ENCODE measurements at places on chromosomes 7 and 10.

- DNase-seq = no peak
Observed at GRCh38 chr7:106216923-106217542, 67.8 kb downstream of the NAMPT start.

DNA sequence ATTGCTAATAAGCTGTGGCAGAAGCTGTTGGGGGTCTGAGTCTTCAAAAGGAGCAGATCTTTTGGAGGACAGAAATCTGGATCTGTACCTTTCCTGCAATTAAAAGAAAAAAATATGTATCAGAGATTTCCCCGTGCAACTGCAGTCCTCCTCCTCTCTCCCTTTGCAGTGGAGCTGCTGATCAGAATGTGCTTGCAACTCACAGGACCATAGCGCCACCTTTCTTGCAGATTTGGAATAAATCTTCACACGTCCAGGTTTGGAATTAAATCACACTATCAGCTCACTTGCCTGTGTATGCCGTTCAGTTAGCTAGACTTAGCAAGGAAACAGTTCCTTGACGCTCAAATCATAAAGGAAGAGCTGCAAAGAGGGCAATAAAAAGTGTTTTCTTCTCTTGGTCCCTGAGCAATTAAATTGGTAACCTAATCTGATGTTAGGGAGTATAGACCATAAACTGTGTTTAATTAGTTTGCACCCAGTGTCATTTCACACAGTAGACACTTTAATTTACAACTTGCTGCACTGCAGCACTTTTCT is 77.4 kb downstream of the PON1 start:
- DNase-seq = no peak

- DNase-seq = no peak
Observed at GRCh38 chr7:115749924-115750323, 280.6 kb downstream of the TFEC start.

DNA sequence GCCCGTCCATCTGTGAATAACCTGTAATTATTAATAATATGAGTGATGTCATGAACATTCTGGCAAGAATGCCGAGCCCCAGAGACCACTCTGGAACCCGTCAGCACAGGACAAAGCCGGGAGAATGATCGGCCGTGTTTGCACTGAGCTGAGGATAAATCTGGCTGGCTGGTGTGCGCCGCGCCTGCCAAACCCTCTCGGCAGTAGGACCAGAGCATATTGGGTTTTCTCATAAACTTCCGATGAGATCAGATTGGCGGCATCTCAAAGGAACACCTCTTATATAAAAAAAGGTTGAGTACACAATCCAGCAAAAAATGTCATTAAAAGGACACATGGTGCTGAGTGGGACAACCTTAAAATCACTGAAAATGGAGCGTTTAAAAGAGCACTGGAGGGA is 296.0 kb upstream of the MKI67 start:
- no peak for DNase-seq

DNA sequence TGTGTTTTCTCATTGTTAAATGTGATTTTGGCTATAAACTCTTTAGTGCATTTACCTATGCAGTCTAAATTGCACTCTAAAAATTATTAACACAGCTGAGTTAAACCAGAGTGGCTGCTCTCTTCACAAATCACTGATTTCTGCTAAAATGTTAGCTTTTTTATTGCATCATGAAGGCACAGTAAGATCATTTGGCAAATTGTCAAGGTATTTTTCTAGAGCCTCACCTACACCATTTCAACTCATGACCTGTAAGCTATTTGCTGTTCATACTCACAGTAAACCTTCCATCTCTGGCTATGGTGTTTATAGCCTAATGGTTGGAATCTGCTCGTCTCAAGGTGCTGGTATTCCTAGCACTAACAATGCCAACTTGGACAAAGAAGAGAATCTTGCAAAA is 25.7 kb downstream of the NDUFB2 start:
- DNase-seq = no peak

- no peak for DNase-seq
Observed at GRCh38 chr7:135717693-135718092, 10.3 kb downstream of the SLC13A4 start.

- DNase-seq = no peak
Observed at GRCh38 chr7:11701829-11702560, 130.0 kb downstream of the THSD7A start.

GRCh38 chr7:28685242-28685643 is 272.9 kb downstream of the TRIL start:
- DNase-seq = no peak

All from stimulated activated CD8-positive, alpha-beta memory T cell treated with anti-CD3 and anti-CD28 coated beads, Interleukin-15, amount 100 ng/mL, for 48 hours (primary cell).